ENCODE measurements at places on chromosomes 4 and X.

DNA sequence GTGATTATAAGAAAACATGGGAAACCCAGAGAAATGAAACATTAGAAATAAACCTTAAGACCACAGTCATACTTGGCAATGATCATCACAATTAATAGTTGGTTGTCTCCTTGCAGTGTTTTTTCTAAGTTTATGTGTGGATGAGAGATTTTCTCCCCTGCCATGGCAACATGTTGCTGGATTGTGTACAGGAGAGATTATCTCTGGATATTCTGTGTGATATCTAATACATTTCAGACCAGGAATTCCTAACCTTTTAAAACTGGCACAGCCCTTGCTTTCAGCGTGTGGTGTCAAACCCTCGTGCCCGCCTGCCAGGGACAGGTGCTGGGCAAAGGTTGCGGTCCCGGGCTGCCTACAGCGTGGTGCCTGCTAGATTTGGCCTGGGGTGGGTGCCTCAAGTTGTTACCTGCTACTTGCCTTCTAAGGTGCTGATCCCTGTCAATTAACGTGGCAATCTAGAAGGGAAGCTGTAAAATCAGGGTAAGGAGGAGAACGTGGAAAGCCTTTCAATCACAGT is 100.5 kb downstream of the TMEM131L start:
- DNase-seq: no peak

GRCh38 chr4:3790006-3790561 is 23.9 kb downstream of the ADRA2C start:
- DNase-seq: no peak

DNA sequence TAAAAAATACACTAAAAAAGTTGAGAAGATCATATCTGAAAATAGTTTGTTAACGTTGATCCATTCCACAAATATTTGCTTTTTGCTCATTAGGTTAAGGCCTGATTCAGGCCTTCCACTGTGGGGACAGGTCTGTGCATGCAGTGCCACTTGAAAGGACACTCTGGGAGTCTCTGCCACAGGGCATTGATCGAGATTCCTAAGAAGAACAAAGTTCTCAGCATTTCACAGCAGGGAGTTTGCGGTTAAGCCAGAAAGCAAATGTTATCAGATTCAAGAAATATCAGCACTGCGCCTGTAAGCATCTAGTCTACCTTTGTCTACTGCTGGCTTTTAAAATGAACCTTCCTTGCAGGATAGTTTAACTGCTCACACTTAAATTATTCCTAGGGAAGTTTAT is 62.2 kb upstream of the TNIP3 start:
- no peak for DNase-seq

DNA sequence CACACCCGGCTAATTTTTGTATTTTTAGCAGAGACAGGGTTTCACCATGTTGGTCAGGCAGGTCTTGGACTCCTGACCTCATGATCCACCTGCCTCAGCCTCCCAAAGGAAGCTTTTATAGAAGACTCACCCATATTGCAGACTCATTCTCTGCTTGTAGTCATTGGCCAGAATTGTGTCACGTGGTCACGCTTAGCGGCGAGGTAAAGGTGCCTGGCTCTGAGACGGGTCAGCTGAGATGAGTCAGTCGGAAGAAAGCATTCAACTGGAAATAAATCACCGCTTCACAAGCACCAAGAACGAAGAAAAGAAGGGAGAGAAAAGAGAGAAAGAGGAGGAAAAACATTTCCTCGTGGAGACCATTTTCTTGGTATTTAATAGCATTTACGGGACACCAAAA is 218.8 kb upstream of the NOCT start:
- DNase-seq: no peak

DNA sequence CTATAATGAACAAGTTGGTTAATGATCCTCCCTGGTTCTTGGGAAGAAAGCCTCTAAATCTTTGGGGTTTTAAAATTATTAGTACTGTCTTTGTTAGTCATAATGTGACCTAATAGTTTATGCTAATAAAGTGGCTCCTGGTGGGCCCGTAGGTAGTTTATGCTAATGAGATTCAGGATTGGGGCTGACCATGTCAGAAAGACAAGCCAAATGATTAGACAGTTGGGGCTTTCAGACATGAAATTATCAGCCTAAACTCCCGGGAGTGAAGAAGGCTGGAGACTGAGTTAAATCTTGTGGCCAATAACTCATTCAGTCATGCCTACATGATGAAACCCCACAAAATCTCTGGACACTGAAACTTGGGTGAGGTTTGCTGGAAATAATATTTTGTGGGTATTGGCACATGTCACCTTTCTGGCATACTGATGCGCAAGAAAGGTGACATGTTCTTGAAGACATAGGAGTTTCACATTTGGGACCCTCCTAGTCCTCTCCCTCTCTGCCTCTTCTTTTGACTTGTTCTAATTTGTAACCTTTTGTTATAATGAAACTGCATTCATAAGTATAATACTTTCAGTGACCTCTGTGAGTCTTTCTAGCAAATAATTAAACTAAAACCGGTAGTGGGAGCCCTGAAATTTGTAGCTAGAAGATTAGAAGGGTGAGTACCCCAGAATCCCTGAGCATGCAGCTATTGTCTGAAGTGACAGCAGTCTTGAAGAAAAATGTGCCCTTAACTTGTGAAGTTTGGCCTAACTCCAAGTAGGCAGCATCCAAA is 196.8 kb upstream of the FSTL5 start:
- no peak for DNase-seq

DNA sequence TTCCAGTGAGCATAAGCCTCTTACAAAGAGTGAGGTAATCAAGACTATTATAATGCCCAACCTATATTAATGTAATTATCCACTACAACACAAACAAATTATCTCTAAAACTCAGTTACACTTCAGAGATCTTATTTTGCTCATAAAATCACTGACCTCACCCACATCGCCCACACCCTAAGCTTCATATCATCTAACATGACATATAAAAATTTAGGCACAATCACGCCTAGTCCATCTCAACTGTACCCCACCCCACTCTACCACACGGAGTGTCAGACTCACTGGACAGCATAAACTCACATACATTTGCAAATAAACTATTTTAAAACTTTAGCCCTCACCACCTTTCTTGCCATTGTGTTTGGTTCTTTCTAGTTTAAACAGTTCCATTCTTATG is 252.4 kb downstream of the PCDH7 start:
- no peak for DNase-seq

DNA sequence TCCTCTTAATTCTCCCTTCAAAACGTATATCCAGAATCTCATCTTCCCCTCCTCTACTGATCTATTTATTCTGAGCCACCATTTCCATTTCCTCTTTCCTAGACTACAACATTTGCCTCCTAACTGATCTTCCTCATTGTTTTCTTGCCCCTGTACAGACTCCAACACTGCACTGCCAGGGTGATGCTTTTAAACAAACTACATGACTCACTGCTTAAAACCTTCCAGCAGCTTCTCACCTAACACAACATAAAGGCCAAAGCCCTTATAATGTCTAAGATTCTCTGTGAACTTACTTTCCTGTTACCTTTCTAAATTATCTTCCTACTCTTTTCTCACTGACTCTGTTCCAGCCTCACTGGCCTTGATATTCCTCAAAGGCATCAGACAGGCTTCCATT is 161.0 kb upstream of the HS3ST1 start:
- DNase-seq: no peak

GRCh38 chrX:107996124-107996523 is 14.0 kb upstream of the TEX13B start:
- no peak for DNase-seq

GRCh38 chr4:138857416-138857815 is 158.2 kb upstream of the NOCT start:
- no peak for DNase-seq

GRCh38 chr4:108119199-108119800 is 49.4 kb downstream of the LEF1 start:
- DNase-seq: no peak

- DNase-seq: no peak
These were observed 50.3 kb downstream of the STK32B start for GRCh38 chr4:5101571-5101970.

- no peak for DNase-seq
These were observed 664.5 kb downstream of the PDHA2 start for GRCh38 chr4:96504386-96504785.

- DNase-seq: no peak
These were observed 174.4 kb upstream of the RADX start for GRCh38 chrX:106437407-106437806.

DNA sequence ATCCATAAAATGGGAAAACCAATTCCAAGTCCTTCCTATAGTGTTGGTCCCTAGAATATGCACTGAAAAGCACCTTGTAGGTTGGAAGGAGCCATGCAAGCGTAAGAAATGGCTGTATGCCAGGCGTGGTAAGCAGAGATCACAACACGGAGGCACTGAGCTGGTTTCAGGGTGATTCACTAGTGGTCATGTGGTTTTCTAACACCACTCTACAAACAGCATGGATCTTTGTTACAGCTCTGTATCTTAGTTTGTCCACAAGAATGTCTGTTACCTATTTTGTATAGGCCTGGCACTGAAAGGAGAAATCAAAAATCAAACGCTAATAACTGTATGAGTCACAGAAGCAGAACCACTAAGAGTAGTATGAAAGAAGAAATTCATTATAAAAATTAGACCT is 71.9 kb downstream of the MAGEB17 start:
- DNase-seq: no peak

- no peak for DNase-seq
These were observed 8.1 kb downstream of the ETDB start for GRCh38 chrX:135112096-135112729.

GRCh38 chrX:77962068-77962902 is 7.2 kb downstream of the PGAM4 start:
- DNase-seq: no peak

DNA sequence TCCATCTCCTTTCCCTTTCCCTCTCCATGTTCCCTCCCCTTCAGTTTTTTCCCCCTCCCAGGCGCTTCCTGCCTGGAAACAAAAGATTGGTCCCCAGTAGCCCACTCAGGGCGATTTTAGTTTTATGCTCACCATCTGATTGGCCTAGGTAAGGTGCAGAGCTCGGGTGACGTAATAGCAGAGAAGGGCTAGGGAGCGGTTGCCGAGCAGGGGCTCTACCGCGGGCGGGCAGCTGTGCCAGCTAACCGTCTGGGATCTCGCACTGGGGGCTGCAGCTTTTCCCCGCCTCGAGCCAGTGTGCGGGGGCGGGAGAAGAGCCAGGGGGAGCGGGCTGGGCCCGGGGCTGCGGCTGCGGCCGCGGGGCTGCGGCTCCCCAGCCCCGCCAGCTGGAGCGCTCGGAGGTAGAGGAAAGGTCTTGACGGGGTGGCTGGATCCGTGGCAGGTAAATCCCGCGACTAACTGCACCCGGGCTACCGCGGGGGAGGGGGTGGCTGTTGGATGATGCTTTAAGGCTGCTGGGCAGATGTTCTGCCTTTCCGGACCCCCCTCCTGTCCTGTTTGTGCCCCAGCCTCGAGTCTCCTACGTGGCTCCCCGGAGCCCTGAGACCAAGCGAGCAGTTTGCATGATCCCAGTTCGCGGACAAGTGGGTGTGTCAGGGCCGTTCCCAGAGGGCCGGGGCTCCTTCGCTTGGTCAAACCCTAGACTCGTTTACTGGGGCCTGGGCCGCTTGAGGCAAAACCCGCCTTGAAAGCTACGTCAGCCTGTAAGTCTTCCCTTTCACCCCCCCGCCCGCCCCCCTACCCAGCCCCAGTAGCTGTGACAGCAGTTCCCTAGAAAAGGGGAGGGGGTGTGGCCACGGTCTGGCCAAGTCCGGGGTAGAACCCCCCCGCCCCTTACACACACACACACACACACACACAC is at the start of gene PAK3:
PAK3 (plus strand) TSS at position 218 of the 922 bp plus-strand sequence. CDS start 26,913 bp downstream, outside the sequence.
- DNase-seq: peak; percentile 5

Data from stimulated activated CD8-positive, alpha-beta memory T cell treated with anti-CD3 and anti-CD28 coated beads, Interleukin-4, amount 100 ng/mL, for 4 hours (primary cell).